Left ventricle myocardium inferior (tissue), 1 donor: ENCODE measurements at places on chromosomes 16 and 17. TPM values are rescaled to one million over a fixed set of nuclear protein-coding genes. Genes with fewer than 3 reads are reported as not detected.
A peak's percentile ranks its signal among the peaks of the same experiment; 100 is the strongest.

DNA sequence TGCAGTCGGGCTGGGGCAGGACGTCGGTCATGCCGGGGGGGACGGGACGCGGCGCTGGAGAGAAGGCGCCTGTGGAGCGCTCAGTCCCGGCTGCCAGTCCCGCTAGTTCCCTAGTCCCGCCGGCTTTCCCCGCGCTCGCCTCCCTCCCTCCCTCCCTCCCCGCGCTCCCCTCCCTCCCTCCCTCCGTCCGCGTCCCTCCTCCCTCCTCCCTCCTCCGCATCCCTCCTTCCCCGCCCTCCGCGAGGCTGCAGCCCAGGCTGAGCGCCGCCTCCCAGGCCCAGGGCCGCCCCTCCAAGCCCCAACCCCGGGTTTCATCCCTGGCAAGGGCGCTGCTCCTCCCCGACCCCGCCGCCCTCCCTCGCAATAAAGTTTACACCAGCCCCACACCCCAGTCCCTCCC lies 34.8 kb downstream of the TIMM22 start:
- peak overlapping the region; percentile 68 for H3K4me3 ChIP-seq
- peak; percentile 83 for DNase-seq
- H3K36me3 ChIP-seq = peaks cover 6% of the 10 kb centered on the region
- peaks cover 84% of the 10 kb centered on the region for H3K4me1 ChIP-seq

The USP43 gene
- total RNA-seq = 0.08 TPM

GRCh38 chr16:593406-593805 lies 3.5 kb downstream of the RAB40C start:
- peaks cover 8% of the 10 kb centered on the region for H3K36me3 ChIP-seq
- H3K27ac ChIP-seq = no peak overlapping the region
- no peak for DNase-seq
- H3K4me1 ChIP-seq = peaks cover 46% of the 10 kb centered on the region
- H3K4me3 ChIP-seq = no peak overlapping the region
- no peaks in the 10 kb centered on the region for H3K27me3 ChIP-seq

GRCh38 chr16:405548-406506 lies 4.1 kb downstream of the DECR2 start:
- H3K4me1 ChIP-seq = peaks cover 18% of the 10 kb centered on the region
- no peak for DNase-seq
- peaks cover 3% of the 10 kb centered on the region for H3K36me3 ChIP-seq
- H3K27ac ChIP-seq = no peak overlapping the region

DNA sequence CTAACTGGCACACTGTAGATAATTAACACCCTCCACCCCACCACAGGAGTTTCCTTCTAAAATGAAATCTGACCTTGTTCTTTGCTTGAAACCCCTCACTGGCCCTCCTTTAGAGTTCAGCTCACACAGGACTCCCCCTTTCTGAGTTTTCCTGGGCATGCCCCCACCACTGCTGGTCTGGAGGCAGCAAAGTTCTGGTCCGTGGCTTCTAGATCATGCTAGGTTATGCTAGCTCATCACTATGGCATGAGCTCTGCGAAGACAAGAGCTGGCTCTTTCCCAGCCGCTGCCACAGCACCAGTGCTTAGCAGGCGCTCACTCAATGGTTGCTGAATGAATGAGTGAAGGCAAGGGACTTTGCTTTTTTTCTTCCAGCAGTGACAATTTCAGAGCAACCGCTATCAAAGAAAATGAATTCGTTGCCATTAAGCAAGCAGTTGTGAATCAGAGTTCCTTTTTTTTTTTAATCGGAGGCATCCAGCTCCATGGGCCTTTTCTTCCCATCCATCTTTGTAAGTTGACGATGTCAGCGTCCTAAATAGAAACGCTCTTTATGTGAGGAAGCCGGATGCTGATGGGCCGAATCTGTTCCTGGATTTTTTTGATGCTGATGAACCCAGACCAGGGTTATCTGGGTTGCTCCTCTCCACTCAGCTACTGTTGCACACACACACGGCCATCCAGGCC lies 80.8 kb upstream of the NOL11 start:
- H3K27ac ChIP-seq = peak overlapping the region; percentile 9
- H3K27me3 ChIP-seq = no peaks in the 10 kb centered on the region
- no peak overlapping the region for H3K4me3 ChIP-seq
- DNase-seq = no peak

- H3K4me1 ChIP-seq = peaks cover 49% of the 10 kb centered on the region
- H3K27ac ChIP-seq = peak overlapping the region; percentile 62
- DNase-seq = peak; percentile 38
- H3K27me3 ChIP-seq = no peaks in the 10 kb centered on the region
- peaks cover 94% of the 10 kb centered on the region for H3K36me3 ChIP-seq
Measured at GRCh38 chr17:17141860-17142552, 64.1 kb downstream of the PLD6 start.

The CAPN15 gene
- 17.4 TPM for total RNA-seq

DNA sequence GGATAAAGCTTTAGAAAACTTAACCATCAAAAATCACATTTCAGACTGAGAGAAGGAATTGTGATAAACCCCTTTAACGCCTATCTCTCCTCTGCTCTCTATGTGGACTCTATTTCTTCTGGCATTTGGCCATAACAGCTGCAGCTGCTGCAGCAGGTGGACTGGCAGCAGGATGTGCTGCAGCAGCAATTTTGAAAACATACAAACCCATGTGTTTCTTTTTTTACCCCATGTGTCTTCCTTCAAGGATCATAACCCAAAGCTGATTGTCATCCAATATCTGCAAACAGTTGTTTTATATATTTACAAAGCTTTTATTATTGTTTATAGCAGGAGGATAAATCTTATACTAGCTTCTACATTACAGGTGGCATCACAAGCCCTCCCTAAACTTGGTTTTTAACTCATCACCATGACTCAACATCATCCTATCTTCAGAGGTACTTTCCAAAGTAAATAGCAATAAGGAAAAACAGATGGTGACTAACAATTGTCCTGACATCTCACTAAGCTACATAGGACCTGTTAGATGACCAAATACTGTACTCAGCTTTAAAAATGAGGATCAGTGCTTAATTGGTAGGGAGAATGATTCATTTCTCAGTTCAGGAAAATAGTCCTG lies 14.5 kb upstream of the KRTAP9-2 start:
- H3K4me1 ChIP-seq = no peaks in the 10 kb centered on the region
- H3K27ac ChIP-seq = no peak overlapping the region
- no peaks in the 10 kb centered on the region for H3K36me3 ChIP-seq
- H3K27me3 ChIP-seq = peaks cover 90% of the 10 kb centered on the region

DNA sequence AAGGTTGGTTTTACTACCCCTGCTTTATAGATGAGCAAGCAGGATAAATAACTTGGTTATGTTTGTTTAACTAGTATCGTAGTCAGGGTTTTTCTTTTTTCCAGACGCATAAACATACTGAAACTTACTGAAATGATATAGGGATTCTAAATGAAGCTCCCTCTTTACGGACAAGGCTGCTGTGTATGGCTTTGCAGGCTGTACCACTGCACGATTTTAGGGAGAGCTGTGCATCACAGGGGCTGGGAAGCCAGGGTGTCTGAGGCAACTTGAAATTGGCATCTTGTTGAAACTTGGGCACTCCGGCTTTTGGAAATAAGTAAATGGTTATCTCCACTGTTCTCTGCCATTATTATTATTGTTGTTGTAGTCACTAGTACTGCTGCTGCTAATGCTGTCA lies 218.1 kb upstream of the CDH8 start:
- DNase-seq = no peak
- H3K4me1 ChIP-seq = no peaks in the 10 kb centered on the region
- H3K27me3 ChIP-seq = no peaks in the 10 kb centered on the region
- H3K27ac ChIP-seq = no peak overlapping the region

DNA sequence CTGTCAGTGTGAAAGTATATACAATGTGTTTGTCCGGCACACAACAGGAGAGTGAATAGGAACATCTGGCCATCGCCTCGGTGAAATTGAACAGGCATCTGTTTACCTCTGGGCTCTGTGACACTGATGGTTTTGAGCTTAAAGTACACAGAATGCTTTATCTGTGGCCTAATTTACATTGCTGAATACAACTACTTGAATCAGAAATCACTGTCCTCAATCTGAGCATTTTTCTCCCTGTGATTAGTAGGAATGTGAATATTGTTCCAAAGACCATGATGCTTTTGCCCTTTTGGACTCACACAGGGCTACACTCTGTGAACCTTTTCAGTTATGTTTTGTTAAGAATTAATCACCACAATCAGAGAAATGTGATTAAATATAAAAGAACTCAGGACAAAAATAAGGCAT lies 323.0 kb upstream of the TBX2 start:
- no peak for DNase-seq
- no peaks in the 10 kb centered on the region for H3K27me3 ChIP-seq
- H3K4me1 ChIP-seq = no peaks in the 10 kb centered on the region
- H3K4me3 ChIP-seq = no peak overlapping the region
- peaks cover 16% of the 10 kb centered on the region for H3K36me3 ChIP-seq

The CACNA1H gene
- 2.5 TPM for total RNA-seq

The ABAT gene
- total RNA-seq = 14.5 TPM

- no peak overlapping the region for H3K27ac ChIP-seq
- H3K4me3 ChIP-seq = no peak overlapping the region
- DNase-seq = no peak
- peaks cover 86% of the 10 kb centered on the region for H3K36me3 ChIP-seq
Measured at GRCh38 chr17:49821916-49822315, 26.0 kb downstream of the TAC4 start.
